Right atrium auricular region (tissue), 2 donors: ENCODE measurements at places on chromosomes 3 and 15. TPM values are rescaled to one million over a fixed set of nuclear protein-coding genes. Genes with fewer than 3 reads are reported as not detected.
A peak's percentile ranks its signal among the peaks of the same experiment; 100 is the strongest.

The UMPS gene
- 14.3 TPM for total RNA-seq

GRCh38 chr3:120424976-120425570, 25.7 kb downstream of the FSTL1 start:
- H3K4me3 ChIP-seq, result no peak overlapping the region
- H3K27ac ChIP-seq, result peak overlapping the region; percentile 84
- no peaks in the 10 kb centered on the region for H3K4me1 ChIP-seq

DNA sequence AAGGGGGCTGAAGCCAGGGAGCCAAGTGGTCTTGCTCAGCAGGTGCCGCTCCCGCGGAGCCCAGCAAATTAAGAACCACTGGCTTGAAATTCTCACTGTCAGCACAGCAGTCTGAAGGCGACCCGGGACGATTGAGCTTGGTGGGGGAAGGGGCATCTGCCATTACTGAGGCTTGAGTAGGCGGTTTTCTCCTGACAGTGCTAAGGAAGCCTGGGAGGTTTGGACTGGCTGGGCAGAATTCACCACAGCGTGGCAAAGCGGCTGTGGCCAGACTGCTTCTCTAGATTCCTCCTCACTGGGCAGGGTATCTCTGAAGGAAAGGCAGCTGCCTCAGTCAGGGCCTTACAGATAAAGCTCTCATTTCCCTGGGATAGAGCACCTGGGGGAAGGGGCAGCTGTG, 57.0 kb upstream of the GPR149 start:
- no peak overlapping the region for H3K4me3 ChIP-seq
- DNase-seq, result no peak
- no peaks in the 10 kb centered on the region for H3K4me1 ChIP-seq
- H3K27ac ChIP-seq, result no peak overlapping the region
- no peaks in the 10 kb centered on the region for H3K36me3 ChIP-seq

DNA sequence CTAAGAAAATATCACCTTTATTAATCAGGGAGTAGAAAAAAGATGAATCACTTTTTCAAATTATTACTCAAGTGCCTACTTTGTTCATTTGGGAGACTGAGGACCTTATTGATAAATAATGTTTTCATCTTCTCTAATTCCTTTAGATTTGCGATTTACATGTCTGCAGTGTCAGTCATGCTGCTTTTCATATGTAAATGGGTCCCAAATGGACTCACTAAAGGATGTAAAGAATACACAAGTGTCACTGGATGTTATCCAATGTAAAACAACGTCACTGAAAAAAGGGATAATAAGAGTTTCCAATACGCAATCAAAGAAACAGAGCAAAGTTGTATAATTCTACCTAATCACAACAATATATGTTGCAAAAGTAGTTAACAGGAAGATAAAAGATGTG, 84.9 kb downstream of the TFDP2 start:
- no peak overlapping the region for H3K27ac ChIP-seq
- H3K36me3 ChIP-seq, result no peaks in the 10 kb centered on the region
- H3K27me3 ChIP-seq, result no peaks in the 10 kb centered on the region
- no peak for DNase-seq
- H3K4me1 ChIP-seq, result no peaks in the 10 kb centered on the region

- H3K4me3 ChIP-seq, result no peak overlapping the region
- DNase-seq, result no peak
- H3K4me1 ChIP-seq, result no peaks in the 10 kb centered on the region
- H3K36me3 ChIP-seq, result no peaks in the 10 kb centered on the region
- H3K27ac ChIP-seq, result no peak overlapping the region
Measured at GRCh38 chr3:112671930-112672715, 31.2 kb upstream of the CCDC80 start.

The PLCH1 gene
- total RNA-seq, result 1.5 TPM

The C3orf20 gene
- total RNA-seq, result not detected

GRCh38 chr3:87225659-87226058, 1.4 kb upstream of the CHMP2B start:
- H3K4me3 ChIP-seq, result no peak overlapping the region
- H3K27me3 ChIP-seq, result no peaks in the 10 kb centered on the region
- peaks cover 22% of the 10 kb centered on the region for H3K4me1 ChIP-seq
- no peak overlapping the region for H3K27ac ChIP-seq
- no peak for DNase-seq
- H3K36me3 ChIP-seq, result no peaks in the 10 kb centered on the region

The ADAMTS17 gene
- total RNA-seq, result 4.4 TPM

The GOLGA8T gene
- total RNA-seq, result 0.44 TPM

- no peaks in the 10 kb centered on the region for H3K27me3 ChIP-seq
- peak within 1 kb of the TSS; percentile 86 for H3K27ac ChIP-seq
- H3K4me3 ChIP-seq, result peak within 1 kb of the TSS; percentile 59
- peaks cover 11% of the 10 kb centered on the region for H3K4me1 ChIP-seq
- peak; percentile 97 for DNase-seq
Measured at GRCh38 chr3:56556908-56557830, at the start of gene CCDC66. Gene CCDC66, plus strand, starts transcription at chr3:56557175. Its CDS starts 68 bp downstream, at chr3:56557243.

The ANKRD34C gene
- 0.20 TPM for total RNA-seq

The ZNF860 gene
- total RNA-seq, result not detected

DNA sequence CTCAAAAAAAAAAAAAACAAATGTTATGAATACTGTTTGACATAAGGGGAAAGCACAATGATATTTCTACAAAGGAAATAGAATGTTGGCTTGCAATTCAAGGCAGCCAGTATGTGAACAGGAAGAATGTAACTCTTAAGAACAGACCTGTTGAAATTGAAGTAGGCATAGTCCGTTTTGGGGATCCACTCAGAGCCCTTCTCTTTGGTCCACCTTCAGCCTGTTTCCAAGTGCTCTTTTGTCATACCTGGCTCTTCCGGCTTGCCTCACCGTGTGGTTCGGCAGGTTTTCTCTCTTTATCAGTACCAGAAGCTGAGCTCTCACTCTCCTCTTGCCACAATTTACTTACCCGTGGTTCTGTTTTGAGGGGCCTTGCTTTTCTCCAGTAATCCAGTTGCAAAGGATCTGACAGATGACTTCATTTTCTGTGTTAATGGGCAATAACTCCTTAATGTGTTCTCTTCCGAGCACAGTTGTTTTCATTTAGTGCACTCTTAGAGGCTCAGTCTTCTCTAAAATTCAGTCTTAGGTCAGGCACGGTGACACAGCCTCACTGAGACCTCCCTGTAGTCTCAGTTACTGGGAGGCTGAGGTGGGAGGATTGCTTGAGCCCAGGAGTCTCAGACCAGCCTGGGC, 6.7 kb downstream of the ABHD17C start:
- no peak overlapping the region for H3K4me3 ChIP-seq
- H3K36me3 ChIP-seq, result no peaks in the 10 kb centered on the region
- no peak overlapping the region for H3K27ac ChIP-seq
- no peaks in the 10 kb centered on the region for H3K4me1 ChIP-seq

The UACA gene
- 30.1 TPM for total RNA-seq

The GHSR gene
- not detected for total RNA-seq

DNA sequence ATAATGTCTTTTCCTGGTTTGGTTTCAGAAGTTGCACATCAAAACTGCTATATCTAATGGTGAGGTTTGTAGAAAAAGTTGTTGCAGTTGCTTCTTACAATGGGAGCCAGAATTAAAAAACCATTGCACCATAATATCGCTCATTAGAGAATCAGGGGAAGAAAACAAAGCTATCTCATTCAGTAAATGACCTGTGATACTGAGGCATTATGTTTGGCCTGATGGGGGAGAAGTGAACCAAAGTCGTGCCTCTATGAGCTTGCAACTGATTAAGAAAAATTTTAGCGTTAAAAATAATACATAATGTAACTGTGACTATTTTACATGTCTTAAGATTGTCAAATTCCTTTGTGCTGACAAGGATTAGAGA, 60.2 kb upstream of the ARHGEF26 start:
- H3K4me3 ChIP-seq, result no peak overlapping the region
- no peak for DNase-seq
- H3K27me3 ChIP-seq, result no peaks in the 10 kb centered on the region
- no peaks in the 10 kb centered on the region for H3K4me1 ChIP-seq

The MYRIP gene
- 4.2 TPM for total RNA-seq

The KNSTRN gene
- 12.9 TPM for total RNA-seq

DNA sequence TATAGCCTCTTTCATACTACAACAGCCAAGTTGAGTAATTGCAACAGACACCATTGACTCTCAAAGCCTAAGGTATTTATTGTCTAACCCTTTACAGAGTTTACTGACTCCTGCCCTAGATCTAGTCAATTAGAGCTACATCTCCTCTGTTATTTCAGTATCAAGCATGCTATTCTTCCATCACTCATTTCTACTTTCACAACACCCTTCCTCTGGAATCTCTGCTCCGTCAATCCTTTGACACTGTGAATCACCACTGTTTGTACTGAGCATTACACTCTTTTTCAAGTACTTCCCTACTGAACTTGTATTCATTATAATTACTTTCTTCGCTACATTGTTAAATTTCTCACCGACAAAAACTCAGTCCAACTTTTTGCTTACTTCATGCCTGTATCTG, 121.8 kb downstream of the ZNF609 start:
- no peaks in the 10 kb centered on the region for H3K27me3 ChIP-seq
- no peaks in the 10 kb centered on the region for H3K4me1 ChIP-seq
- H3K36me3 ChIP-seq, result no peaks in the 10 kb centered on the region
- no peak for DNase-seq

The PCLAF gene
- total RNA-seq, result not detected

DNA sequence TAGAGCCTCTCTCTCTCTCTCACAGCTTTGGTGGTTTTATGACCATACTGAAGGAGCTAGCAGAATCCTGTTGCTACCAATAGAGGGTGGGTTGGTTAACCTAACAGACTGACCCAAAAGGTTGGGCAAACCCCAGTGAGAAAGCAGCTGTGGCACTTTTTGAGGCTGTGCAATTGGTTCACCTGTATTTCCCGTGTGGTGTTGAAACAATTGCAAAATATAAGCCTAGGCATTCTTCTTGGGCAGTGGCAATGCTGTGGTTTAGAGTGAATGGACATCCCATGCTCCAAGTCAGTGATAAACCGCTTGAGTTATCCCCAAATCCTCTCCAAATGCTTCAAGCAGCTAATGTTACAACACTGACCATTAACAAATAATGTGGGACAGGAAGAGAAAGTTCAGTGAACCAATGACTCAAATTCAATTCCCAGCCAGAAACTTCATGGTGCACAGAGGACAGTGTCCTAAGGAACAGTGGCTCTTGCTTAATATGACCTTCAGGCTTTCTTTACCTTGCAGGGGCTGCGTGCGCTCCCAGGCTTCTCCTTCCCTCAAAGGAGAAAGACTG, 261.9 kb upstream of the ICE2 start:
- H3K4me1 ChIP-seq, result no peaks in the 10 kb centered on the region
- no peak overlapping the region for H3K27ac ChIP-seq
- H3K36me3 ChIP-seq, result no peaks in the 10 kb centered on the region
- DNase-seq, result no peak
- no peak overlapping the region for H3K4me3 ChIP-seq
- no peaks in the 10 kb centered on the region for H3K27me3 ChIP-seq

DNA sequence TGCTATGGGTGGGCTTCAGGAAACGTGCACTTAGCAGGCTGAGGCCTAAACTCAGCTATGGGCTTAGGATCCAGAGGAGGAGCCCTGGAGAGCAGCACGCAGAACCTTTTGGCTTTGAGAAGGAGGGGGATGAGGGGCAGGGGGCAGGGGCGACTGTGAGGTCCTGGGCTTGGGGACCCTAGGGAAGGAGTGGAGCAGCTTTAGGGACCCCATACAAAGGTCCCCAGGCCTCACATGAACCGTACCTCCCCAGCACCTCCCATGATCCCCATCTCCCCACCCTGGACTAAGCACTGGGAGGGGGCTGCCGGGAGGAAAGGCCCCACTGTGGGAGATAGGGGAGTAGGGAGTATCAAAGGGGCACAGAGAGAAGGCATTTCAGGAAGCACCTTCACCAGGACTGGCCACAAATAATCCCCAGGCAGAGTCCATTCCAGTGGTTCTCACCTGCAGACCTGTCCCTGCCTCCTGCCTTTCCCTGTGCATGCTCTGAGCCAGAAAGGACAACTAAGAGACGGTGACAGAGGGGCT, 62.0 kb upstream of the KLF13 start:
- H3K4me1 ChIP-seq, result no peaks in the 10 kb centered on the region
- no peak overlapping the region for H3K4me3 ChIP-seq
- H3K36me3 ChIP-seq, result no peaks in the 10 kb centered on the region
- DNase-seq, result peak; percentile 49
- no peaks in the 10 kb centered on the region for H3K27me3 ChIP-seq
- H3K27ac ChIP-seq, result peak overlapping the region; percentile 40

The MFN1 gene
- 30.5 TPM for total RNA-seq

DNA sequence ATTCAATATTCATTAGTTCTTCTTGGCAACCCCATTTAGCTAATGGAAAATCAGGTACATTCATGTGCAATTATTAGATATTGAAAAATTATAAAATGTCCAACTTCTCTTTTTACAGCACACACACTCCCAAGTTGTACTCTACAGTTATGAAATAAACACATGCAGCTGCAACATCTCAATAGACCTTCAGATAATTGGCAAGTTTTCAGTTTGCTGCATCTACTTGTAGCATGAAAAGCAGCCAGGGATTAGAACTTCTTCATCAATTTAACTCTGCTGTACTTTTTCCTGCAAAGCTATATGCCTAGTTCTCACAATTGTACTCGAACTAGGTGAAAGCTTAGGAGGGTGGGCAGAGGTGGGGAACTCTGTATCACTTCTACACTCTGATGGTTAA, 46.6 kb upstream of the FHIT start:
- DNase-seq, result no peak
- H3K36me3 ChIP-seq, result no peaks in the 10 kb centered on the region
- no peak overlapping the region for H3K4me3 ChIP-seq
- no peaks in the 10 kb centered on the region for H3K4me1 ChIP-seq
- H3K27me3 ChIP-seq, result no peaks in the 10 kb centered on the region

The GHRL gene
- total RNA-seq, result not detected

The SLC27A2 gene
- total RNA-seq, result not detected

DNA sequence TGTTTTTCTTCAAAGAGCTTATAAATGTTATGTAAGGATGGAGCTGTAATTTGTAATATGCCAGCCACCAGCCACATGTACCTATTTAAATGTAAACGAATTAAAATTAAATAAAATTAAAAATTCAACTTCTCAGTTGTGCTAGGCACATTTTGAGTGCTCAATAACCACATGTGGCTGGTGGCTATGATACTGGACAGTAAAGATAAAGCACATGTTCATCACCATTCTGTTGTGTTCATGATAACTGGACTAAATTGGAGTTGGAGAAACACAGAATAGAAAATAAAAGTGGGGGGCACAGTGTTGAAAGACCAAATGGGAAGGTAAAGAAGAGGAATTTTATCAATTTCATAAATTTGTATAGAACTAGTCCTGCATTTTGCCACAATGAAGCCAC, 49.8 kb upstream of the DAZL start:
- no peak overlapping the region for H3K27ac ChIP-seq
- H3K4me1 ChIP-seq, result no peaks in the 10 kb centered on the region
- H3K27me3 ChIP-seq, result no peaks in the 10 kb centered on the region
- DNase-seq, result no peak
